Dorsolateral prefrontal cortex (tissue), 122 donors: ENCODE measurements at places on chromosomes 5 and 9.

GRCh38 chr9:14418941-14419937, 105.3 kb upstream of the NFIB start:
- DNase-seq: no peak

GRCh38 chr9:106127776-106128175, 433.4 kb downstream of the TMEM38B start:
- no peak for DNase-seq

- DNase-seq: no peak
Measured at GRCh38 chr9:77763566-77763965, 115.4 kb upstream of the GNA14 start.

GRCh38 chr5:475704-476101, 32.7 kb downstream of the EXOC3 start:
- DNase-seq: no peak

- no peak for DNase-seq
Measured at GRCh38 chr5:143195491-143195890, 208.0 kb downstream of the NR3C1 start.

GRCh38 chr9:10112798-10113197, 500.0 kb downstream of the PTPRD start:
- DNase-seq: peak; percentile 35

DNA sequence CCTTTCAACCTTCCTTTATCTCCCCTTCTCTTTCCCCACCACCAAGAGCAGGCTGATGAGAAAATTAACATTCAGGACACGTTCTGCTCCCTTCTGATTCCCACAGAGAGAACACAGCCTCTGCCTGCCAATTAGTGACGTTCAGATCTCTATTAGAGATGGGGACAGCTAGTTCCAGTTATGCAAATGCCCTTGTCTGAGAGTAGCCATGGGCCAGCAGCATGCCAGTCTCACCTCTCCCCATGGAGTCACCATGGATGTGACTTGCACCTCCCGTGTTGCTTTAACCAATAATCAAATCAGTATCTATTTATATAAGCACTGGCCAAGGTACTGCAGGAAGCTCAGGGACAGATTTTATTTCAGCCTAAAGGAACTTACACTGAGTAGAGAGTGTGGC, 61.3 kb downstream of the KCNIP1 start:
- no peak for DNase-seq

DNA sequence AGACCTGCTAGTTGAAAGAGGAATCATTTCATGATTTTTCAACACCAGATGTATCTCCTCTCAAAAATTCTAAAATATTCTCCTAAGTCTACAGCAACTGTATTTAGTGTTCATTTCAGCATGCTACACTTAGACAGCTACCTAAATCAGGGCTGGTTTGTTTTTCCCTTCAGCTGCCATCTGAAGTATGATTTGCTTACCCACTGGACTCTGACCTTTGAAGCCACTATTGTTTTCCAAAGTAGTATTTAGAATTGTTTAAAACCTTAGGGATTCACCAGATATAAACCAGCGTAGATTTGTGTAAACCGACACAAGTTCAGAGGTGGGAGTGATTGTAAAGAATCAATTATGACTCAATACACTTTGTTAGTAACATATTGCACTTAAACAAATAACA, 193.1 kb downstream of the ADAMTS6 start:
- DNase-seq: no peak
